ENCODE measurements at places on chromosomes 5 and 9. TPM values are rescaled to one million over a fixed set of nuclear protein-coding genes. Genes with fewer than 3 reads are reported as not detected.

PLPP7 gene
- 2.3 TPM for total RNA-seq

DNA sequence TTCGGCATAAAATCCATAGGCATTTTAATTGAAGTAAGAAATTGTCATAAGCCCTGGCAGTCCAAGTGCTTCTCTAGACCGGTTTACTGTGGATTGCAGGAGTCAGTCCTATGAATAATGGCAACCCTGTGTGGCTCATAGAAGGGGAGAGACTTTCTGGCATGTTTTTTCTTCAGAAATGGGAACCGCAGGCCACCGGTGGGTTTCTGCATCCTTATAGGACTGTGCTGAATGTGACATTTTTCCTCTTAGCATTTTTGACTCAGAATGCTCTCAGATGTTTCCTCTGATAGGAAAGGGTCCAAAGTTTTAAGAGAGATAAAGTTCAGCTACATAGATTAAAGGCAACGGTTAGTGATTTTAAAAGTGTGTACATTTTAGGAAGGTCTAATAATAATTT lies 6.3 kb downstream of the DAPK1 start:
- no peak for DNase-seq

NEUROG1 gene
- not detected for total RNA-seq

- DNase-seq: no peak
Measured at GRCh38 chr5:129399069-129399468, 61.0 kb upstream of the ADAMTS19 start.

DNA sequence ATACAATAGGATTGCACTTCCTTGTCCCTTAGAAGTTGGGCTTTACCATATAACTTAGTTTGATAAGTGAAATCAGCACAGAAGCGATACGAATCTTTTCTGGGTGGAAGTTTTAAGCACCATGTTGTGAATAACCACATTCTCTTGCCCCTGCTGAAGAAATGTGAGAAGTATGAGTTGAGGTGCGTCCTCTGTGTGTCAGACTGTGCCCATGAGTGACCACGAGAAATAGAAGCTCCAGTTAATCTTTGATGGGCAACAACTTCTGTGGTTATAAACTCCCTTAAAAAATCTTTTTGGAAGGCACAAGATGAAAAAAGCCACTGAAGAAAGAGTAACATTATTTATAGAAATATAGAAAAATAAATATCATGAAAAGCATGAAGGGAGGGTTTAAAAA lies 668.2 kb downstream of the DTWD2 start:
- no peak for DNase-seq

FOXD1 gene
- 0.29 TPM for total RNA-seq

CTSV gene
- total RNA-seq: 0.24 TPM

GRCh38 chr9:78209127-78209526 lies 26.7 kb upstream of the CEP78 start:
- DNase-seq: no peak

DNA sequence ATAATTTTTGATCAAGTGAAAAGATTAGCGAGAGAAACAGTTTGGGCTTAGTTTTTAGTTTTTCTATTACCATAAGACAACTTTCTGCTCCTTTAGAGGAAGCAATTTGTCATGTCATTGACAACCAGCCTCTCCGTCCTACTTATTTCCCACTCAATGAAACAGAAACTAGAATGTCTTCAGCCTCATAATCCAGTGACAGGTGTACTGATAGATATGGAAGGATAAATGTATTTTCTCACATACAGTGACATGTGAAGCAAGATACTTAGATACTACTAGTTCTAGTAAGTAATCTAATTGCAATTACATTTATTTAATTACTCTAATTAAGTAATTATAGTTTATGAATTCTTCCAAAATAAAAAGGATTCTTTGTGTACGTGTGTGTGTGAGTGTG lies 429.7 kb downstream of the CDH10 start:
- DNase-seq: no peak

DNA sequence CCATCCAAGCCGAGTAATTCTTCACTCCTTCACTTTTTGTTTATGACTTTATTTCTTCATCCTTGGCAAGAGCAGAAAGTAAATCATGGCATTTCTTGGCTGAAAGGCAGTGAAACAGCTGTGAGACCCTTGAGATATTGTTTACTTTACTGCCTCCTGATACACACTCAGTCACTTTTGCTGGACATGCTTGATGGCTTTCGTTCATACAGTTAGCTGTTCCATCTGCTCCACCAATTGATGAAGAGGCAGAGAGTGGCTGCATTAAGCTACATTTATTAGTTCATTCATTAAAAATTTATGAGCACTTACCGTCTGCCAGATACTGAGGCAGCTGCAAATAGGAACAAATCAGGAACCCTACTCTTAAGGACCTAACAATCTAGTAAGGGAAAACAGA lies 184.4 kb upstream of the OR13F1 start:
- no peak for DNase-seq

DNA sequence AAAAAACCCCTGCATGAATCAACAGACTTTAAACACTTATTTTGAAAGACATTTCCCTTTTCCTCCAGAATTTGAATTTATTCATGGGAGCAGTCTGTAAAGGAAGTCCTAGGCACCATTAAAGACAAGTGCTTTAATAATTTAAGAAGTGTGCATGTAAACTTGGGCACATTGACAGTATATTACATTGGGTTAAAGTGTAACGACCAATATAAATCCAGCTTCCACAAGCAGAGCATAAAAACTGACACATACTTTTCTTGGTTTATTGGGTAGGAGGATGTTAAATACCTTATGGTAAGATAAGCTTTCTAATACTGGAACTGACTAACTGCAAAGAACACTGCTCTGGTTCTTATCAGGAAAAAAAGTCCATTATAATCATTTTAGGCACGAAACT lies 1.2 kb upstream of the ENTREP1 start:
- DNase-seq: no peak

- no peak for DNase-seq
Measured at GRCh38 chr9:75197561-75197960, 109.2 kb downstream of the OSTF1 start.

ANKRD34B gene
- 2.8 TPM for total RNA-seq

DNA sequence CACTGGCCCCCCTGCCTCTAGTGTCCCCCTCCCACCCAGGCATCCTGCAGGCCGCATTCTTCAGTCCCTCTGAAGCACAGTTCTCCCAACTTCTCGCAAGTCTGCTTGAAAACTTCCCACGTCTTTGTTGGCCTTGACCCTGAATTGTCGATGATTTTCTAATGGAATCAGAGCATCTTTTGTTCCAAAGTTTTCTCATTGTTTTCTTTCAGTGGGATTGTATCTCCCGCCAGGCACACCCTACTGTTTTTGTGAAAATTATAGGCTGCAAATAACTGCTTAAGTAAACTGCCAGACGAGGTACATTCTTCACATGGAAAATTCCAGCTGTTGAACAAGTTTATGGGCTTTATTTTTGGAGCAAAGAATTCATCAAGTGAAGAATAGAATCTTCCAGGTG lies 122.6 kb upstream of the SLC25A48 start:
- DNase-seq: no peak

DNA sequence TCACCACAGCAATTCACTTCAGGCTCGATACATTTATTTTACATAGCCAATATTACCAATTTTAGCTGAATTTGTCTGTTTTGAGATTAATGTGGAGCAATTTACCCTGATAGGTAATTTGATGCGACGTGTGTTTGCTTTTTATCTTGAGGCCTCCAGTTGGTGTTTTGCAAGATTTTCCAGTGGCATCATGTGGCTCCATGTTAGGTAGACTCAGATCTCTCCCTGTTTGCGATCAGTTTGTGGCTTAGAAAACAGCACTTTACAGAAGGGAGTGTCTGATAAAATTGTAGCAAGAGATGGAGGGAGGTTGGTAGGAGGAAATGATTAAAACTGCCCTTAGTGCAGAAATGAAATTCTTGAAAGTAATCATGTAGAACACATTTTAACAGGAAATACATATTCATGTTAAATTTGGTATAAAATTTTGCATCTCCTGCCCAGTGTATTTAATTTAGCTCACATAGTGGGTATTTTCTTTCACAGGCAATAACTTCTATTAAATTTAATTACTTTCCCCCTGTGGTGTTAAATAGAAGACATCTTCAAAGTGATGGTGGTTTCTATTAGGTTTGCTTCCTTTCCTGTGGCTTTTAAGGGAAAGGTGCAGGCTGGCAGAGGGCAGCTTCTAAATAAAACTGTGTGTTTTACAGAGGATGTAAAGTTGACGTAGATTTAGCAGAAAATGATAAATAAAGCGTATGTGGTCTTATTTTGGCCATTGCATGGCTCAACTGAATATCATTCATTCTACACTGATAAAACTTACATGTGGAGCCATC lies 135.8 kb downstream of the KDM4C start:
- no peak for DNase-seq

CNTNAP3 gene
- total RNA-seq: 5.1 TPM

SOX30 gene
- total RNA-seq: 0.15 TPM

DNA sequence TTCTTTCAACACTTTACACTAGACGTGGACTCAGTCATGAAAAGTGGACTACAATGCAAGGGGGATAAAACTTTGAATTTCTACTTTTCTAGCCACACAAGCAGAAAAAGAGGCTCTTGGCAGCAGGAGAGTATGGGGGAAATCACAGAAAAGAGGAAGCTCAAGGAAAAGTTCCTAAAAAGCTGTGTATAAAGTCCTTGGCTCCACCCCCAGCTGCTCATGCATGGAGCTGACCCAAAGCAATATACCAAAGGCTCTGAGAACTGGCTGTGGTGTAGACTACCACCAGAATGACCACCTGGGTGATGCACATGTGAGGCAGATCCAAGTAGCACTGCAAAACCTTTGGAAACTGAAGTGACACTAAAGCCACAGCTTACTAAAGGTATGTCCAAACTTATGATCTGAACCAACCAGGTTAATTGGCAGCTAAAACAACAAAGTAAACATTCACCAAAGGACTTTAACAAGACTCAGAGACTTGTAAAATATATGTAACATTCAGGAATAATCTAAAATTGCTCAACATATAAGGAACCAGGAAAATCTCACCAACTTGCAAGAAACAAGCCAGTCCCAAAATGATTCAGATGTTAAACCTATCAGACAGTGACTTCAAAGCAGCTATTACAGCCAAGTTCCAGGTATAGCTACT lies 55.5 kb upstream of the RASGRF2 start:
- DNase-seq: no peak
